Cerebellum (tissue), 4 donors: ENCODE measurements at places on chromosomes 2 and 18. TPM values are rescaled to one million over a fixed set of nuclear protein-coding genes. Genes with fewer than 3 reads are reported as not detected.

OR6B2 gene
- total RNA-seq = not detected

FBXO15 gene
- 9.3 TPM for total RNA-seq

GRCh38 chr2:125745514-125745913 is 910.4 kb upstream of the GYPC start:
- DNase-seq = no peak

DNA sequence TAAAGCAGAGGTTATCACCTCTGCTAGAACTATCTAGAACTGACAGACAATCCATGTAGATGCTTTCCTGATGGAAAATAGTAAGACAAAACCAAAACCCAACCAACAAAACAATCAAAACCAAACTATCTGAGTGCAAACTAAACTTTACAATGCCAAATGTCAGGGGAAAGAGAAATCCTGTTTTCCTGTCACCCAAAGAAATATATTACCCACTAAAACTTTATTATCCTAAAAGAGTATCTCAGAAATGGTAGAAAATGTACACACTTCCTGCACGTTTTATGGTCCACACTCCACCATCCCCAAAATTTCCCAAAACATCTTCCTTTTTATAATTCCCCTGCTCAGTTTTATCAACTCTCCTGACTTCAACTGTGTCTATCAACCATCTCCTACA is 29.9 kb downstream of the SP3 start:
- no peak for DNase-seq

DNA sequence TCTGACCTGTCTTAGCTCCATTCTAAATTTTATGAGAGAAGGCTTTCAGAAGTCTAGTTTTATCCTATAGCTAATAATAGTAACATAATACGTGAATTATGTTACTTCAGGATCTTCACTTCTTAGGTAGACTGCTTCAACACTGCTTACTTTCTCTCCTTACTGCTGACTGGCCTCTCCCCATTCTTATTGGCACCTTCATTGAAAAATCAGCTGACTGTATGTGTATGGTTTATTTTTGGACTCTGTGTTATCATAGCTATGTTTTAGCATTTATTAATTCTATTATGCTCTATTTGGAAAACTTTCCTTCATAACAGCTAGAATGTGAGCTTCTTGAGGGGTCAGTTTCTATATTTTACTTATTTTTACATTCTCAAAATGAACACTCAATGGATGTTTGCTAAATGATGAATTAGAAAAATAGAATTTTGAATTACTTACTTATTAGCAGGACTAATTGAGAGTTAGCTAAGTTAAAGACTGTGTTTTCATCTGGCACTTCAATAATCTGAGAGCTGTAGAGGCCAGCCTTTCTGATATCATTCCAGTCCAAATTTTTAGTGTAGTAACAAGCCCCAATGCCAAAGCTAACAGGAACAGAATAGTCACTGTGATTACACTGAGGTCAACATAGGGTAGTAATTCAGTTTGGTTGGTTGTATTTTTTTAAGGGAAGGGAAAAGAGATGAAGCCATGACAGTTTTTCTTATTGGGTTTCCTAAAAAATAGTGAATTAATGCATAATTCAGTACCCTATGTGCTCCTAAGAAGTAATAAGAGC is 92.3 kb downstream of the TTC27 start:
- no peak for DNase-seq

- DNase-seq = no peak
These were observed 48.2 kb upstream of the KDM3A start for GRCh38 chr2:86392873-86393518.

DNA sequence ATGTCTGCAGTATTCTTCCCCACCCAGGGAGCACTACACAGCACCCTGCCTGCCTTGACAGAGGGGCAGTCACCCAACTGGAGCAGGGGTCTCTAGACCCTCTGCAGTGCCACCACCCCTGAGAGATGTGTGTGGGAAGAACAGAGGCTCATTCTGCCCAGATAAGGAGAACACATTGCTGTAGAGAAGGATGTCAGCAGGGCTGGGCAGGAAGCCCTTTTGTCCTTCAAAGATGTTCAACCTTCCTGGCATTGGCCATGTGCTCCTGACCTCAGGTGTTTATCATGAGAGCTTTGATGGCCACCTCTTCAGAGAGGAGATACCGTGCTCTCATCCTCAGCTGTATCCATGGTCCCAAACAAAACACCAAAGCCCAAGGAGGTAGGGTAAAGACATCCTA is 4.6 kb upstream of the TEX51 start:
- no peak for DNase-seq

- DNase-seq = no peak
These were observed 16.1 kb downstream of the ACOXL start for GRCh38 chr2:110748489-110748867.
